ENCODE measurements at places on chromosomes 6 and 20. TPM values are rescaled to one million over a fixed set of nuclear protein-coding genes. Genes with fewer than 3 reads are reported as not detected.

DNA sequence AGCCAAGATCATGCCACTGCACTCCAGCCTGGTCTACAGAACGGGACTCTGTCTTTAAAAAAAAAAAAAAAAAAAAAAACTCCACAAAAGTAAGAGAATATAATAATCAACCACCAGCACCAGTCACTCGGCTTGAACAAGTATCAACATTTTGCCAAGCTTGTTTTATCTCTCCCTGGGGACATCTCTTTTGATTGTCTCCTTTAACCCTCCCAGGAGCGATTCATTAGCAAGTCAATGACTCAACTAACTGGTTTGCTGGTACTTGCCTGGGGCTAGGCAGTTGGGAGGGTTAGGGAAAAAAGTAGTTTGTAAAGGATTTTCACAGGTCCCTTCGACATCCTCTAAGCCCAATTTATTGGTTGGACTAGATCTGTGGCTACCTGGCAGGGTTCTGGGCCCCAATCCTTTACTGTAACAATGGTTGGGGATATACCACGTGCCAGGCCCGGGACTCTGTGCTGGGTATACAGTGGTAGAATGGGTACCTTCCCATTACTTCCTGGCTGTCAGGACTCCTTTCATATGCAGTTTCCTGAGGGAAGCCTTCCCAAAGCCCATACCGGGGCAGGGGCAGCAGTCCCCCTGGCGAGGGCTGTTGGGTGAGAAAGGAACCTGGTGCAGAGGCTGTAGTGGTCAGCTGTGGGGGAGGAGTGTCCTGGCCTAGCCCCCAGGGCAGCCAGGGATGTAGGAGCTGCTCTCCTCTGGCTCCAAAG, 12.2 kb downstream of the TGIF2 start:
- no peak for DNase-seq

The B3GALT4 gene
- polyA plus RNA-seq, result 4.4 TPM

GRCh38 chr6:66032626-66033025, 325.6 kb upstream of the EYS start:
- DNase-seq, result no peak

- DNase-seq, result no peak
These were observed 85.4 kb downstream of the TSHZ2 start for GRCh38 chr20:53057579-53057978.

GRCh38 chr20:24990810-24991252, 1.7 kb downstream of the APMAP start:
- no peak for DNase-seq

The MYL9 gene
- polyA plus RNA-seq, result 261 TPM

GRCh38 chr6:52176550-52176949, 9.6 kb upstream of the IL17A start:
- DNase-seq, result no peak

Measured in right renal pelvis (tissue), 4 donors.